ENCODE measurements at places on chromosomes 5 and 9.

DNA sequence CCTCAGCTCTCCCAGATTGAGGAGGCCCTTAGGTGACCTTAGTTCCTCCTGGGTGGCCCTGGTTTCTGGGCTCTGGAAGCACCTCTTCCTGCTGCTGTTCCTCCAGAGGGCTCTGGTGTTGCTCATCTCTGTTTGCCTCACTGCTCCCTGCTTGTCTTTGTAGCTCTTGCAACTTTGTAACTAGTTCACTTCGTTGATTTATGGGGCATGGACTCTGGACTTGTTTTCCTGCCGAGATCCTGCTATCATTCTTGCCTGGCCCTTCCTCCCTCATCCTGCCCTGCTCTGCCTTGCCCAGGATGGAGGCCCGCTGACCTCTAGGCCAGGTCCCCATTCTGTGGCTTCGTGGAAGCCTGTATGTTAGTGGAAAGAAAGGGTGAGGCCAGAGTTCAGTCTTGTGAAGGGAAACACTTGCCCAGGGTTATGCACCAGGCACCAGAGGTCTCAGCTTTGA, 169.3 kb downstream of the MACROH2A1 start:
- no peak for DNase-seq

DNA sequence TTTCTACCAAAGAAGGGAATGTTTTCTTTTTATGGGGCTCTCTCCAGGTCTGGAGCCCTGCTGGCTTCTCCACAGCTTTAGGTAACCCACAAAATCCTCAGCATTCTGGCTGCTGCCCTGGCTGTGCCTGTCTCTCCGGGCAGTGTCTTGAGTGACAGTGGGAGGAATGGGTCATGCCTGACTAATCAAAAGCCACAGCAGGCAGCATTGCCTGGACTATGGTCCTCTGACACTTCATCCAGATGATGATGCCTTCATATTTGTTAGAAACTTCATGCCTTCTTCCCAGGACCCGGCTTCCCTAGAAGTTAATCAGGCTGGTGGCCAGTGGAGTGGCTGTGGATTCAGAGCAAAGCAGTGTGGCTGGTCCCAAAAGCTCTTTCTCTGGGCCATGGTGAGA, 32.2 kb upstream of the TGFBI start:
- DNase-seq = no peak

- DNase-seq = no peak
These were observed 5.6 kb downstream of the GNPDA1 start for GRCh38 chr5:142007237-142007544.

- DNase-seq = no peak
These were observed 566.7 kb upstream of the KLF4 start for GRCh38 chr9:108056084-108056804.

- DNase-seq = no peak
These were observed 115.7 kb downstream of the FBXO38 start for GRCh38 chr5:148499452-148499851.

GRCh38 chr5:160923936-160924710, 72.1 kb upstream of the ATP10B start:
- DNase-seq = no peak

Measured in activated T-helper 9 cell treated with anti-CD3 and anti-CD28 coated beads, Interleukin-2, amount 50 U/mL, for 16 hours (primary cell).